MM.1S (cell line): ENCODE measurements at places on chromosomes 3 and 15.

GRCh38 chr3:57974796-57975388 is 33.3 kb upstream of the FLNB start:
- no peaks in the 10 kb centered on the region for H3K36me3 ChIP-seq
- no peak for DNase-seq
- H3K27me3 ChIP-seq, result no peaks in the 10 kb centered on the region
- H3K27ac ChIP-seq, result no peak overlapping the region
- H3K4me3 ChIP-seq, result no peak overlapping the region

- no peaks in the 10 kb centered on the region for H3K4me1 ChIP-seq
- H3K4me3 ChIP-seq, result no peak overlapping the region
- H3K27me3 ChIP-seq, result no peaks in the 10 kb centered on the region
- no peaks in the 10 kb centered on the region for H3K36me3 ChIP-seq
- no peak overlapping the region for H3K27ac ChIP-seq
These were observed 53.1 kb upstream of the ADAMTS17 start for GRCh38 chr15:100394736-100395440.

- no peak overlapping the region for H3K27ac ChIP-seq
- no peak overlapping the region for H3K4me3 ChIP-seq
- no peaks in the 10 kb centered on the region for H3K36me3 ChIP-seq
- no peaks in the 10 kb centered on the region for H3K27me3 ChIP-seq
- no peak for DNase-seq
- no peaks in the 10 kb centered on the region for H3K4me1 ChIP-seq
These were observed 796.1 kb downstream of the TBL1XR1 start for GRCh38 chr3:176401211-176401610.

- no peak overlapping the region for H3K4me3 ChIP-seq
- no peak overlapping the region for H3K27ac ChIP-seq
- no peak for DNase-seq
- H3K4me1 ChIP-seq, result no peaks in the 10 kb centered on the region
- H3K36me3 ChIP-seq, result no peaks in the 10 kb centered on the region
- no peaks in the 10 kb centered on the region for H3K27me3 ChIP-seq
These were observed 76.7 kb upstream of the LPP start for GRCh38 chr3:188077160-188077799.

GRCh38 chr3:193560870-193561269 is 6.2 kb upstream of the ATP13A4 start:
- H3K36me3 ChIP-seq, result no peaks in the 10 kb centered on the region
- H3K4me3 ChIP-seq, result no peak overlapping the region
- H3K4me1 ChIP-seq, result no peaks in the 10 kb centered on the region
- no peaks in the 10 kb centered on the region for H3K27me3 ChIP-seq

GRCh38 chr3:147113293-147114044 is 292.9 kb downstream of the ZIC4 start:
- H3K4me3 ChIP-seq, result no peak overlapping the region
- peak overlapping the region; percentile 26; the same call in 1 of the 2 replicates for H3K27ac ChIP-seq
- H3K27me3 ChIP-seq, result no peaks in the 10 kb centered on the region
- H3K36me3 ChIP-seq, result no peaks in the 10 kb centered on the region
- H3K4me1 ChIP-seq, result peaks cover 9% of the 10 kb centered on the region

GRCh38 chr15:45529613-45530012 is 7.1 kb upstream of the SLC30A4 start:
- H3K4me1 ChIP-seq, result no peaks in the 10 kb centered on the region
- H3K36me3 ChIP-seq, result no peaks in the 10 kb centered on the region
- H3K27me3 ChIP-seq, result no peaks in the 10 kb centered on the region

DNA sequence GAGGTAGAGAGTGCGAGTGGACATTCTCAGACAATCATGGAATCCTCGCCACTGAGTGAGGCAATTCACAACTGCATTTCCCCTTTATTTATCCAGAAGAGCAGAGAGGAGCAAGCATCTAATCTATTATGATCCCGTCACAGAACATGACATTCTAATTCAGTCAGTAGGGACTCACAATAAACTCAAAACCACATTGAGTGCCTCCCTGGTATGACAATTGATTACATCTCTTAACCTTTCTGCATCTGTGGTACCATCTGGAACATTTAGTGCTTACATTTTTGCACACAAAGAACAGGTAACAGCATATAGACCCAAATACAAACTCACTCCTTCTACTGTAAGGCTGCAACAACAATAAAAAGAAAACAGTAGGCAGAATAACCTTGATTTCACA is 517.2 kb downstream of the GBE1 start:
- H3K36me3 ChIP-seq, result no peaks in the 10 kb centered on the region
- H3K4me3 ChIP-seq, result no peak overlapping the region
- no peaks in the 10 kb centered on the region for H3K27me3 ChIP-seq
- no peak for DNase-seq

DNA sequence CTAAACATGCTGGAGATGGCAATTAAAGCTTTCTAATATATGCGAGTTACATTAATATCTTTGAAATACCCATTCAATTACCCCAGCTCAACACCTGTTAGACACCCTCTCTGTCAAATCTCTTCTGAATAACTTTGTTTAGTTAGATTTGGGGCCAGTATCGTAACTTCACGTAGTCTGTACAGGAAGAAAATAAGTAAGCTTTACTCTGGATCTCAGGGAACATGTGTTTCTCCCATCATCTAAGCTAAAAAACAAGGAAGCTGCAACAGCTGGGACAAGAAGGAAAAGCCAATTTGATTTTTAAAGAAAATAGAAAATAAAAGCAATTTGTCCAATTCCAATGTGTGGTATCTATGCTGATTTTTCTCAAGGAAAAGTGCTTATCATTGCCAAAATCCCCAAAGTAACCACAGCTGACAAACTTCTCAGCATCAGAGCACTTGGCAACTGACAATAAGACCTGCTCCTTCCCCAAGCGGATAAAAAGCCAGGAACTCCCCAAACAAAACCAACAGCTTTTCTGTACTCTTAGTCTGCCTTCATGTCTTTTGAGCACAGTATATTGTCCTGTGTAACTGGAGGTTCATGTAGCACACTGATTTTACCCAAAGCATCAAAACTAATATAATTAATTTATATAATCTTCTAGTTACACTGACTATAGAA is 279.1 kb downstream of the ZBTB20 start:
- H3K27ac ChIP-seq, result no peak overlapping the region
- H3K4me3 ChIP-seq, result no peak overlapping the region
- DNase-seq, result no peak

DNA sequence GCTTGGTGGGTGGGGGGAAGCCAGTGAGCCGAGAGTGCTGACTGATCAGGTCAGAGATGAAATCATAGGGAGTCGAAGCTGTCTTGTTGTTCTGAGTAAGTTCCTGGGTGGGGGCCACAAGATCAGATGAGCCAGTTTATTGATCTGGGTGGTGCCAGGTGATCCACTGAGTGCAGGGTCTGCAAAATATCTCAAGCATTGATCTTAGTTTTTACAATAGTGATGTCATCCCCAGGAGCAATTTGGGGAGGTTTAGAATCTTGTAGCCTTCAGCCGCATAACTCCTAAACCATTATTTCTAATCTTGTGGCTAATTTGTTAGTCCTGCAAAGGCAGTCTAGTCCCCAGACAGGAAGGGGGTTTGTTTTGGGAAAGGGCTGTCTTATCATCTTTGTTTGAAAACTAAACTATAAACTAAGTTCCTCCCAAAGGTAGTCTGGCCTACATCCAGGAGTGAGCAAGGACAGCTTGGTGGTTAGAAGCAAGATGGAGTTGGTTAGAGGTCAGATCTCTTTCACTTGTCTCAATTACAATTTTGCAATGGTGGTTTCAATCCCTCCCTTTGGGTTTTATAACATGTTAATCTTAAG is 18.7 kb upstream of the MTMR14 start:
- no peak overlapping the region for H3K27ac ChIP-seq
- no peak overlapping the region for H3K4me3 ChIP-seq
- no peak for DNase-seq
- H3K4me1 ChIP-seq, result no peaks in the 10 kb centered on the region
